Ovary (tissue), 10 donors: ENCODE measurements at places on chromosomes 6 and 20. TPM values are rescaled to one million over a fixed set of nuclear protein-coding genes. Genes with fewer than 3 reads are reported as not detected.

EDN3 gene
- polyA plus RNA-seq, result 0.57 TPM

TAF11 gene
- 30.7 TPM for polyA plus RNA-seq

GRCh38 chr6:122161136-122161535 is 238.3 kb upstream of the HSF2 start:
- no peak overlapping the region for H3K4me3 ChIP-seq
- H3K36me3 ChIP-seq, result no peaks in the 10 kb centered on the region
- H3K27me3 ChIP-seq, result no peaks in the 10 kb centered on the region

NCOA5 gene
- 35.6 TPM for polyA plus RNA-seq

- no peak overlapping the region for H3K4me3 ChIP-seq
- H3K27ac ChIP-seq, result no peak overlapping the region
- H3K4me1 ChIP-seq, result peaks cover 3% of the 10 kb centered on the region
- H3K36me3 ChIP-seq, result no peaks in the 10 kb centered on the region
- DNase-seq, result no peak
- no peaks in the 10 kb centered on the region for H3K27me3 ChIP-seq
These were observed 1.4 kb upstream of the HLA-G start for GRCh38 chr6:29826271-29826670.

GNRH2 gene
- polyA plus RNA-seq, result 2.2 TPM

GRCh38 chr6:106534004-106534403 is 95.3 kb downstream of the RTN4IP1 start:
- no peaks in the 10 kb centered on the region for H3K4me1 ChIP-seq
- DNase-seq, result no peak
- H3K27ac ChIP-seq, result no peak overlapping the region
- H3K36me3 ChIP-seq, result no peaks in the 10 kb centered on the region

DNA sequence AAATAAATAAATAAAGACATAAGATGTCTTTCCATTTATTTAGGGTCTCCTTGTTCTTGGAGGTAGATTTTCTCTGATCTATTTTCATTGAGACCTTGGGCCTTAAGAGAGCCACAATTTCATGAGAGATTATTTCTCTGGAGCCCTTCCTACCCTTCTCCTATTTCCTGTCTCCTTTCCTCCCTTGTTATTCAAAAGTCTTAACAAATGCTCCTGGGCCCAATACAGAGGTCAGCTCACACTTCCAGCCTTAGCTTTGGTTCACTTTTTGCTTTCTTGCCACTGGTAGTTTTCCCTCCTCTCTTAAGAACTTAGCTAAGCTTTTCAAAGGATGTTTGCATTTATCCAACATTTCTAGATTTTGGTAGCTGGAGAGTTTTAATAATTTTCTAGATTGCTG is 44.0 kb downstream of the PTPRA start:
- H3K27me3 ChIP-seq, result no peaks in the 10 kb centered on the region
- DNase-seq, result no peak
- no peak overlapping the region for H3K27ac ChIP-seq
- H3K36me3 ChIP-seq, result no peaks in the 10 kb centered on the region
- no peak overlapping the region for H3K4me3 ChIP-seq
- no peaks in the 10 kb centered on the region for H3K4me1 ChIP-seq

GRCh38 chr20:34222208-34222607 is 19.0 kb upstream of the ASIP start:
- H3K27ac ChIP-seq, result no peak overlapping the region
- no peaks in the 10 kb centered on the region for H3K27me3 ChIP-seq
- no peak for DNase-seq
- H3K4me1 ChIP-seq, result no peaks in the 10 kb centered on the region
- H3K36me3 ChIP-seq, result no peaks in the 10 kb centered on the region

DNA sequence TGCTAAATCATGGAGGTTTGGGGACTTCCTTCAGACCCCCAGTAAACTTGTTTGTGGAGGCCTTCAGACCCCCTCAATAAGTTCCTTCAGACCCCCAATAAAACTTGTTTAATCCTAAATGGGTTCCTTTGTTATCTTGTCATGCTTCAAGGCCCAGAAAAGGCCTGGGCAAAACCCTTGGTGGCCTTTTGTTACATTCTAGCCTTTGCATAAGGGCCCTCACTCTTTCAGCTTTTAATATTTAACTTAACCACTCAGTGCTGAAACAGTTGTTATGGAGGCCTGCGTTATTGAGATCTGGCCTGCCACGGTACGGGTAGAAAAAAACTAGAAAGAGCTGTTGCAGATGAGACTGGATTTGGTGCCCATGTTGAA is 4.3 kb upstream of the DYNLRB1 start:
- H3K36me3 ChIP-seq, result no peaks in the 10 kb centered on the region
- no peak for DNase-seq
- no peak overlapping the region for H3K4me3 ChIP-seq
- H3K27ac ChIP-seq, result no peak overlapping the region

DNA sequence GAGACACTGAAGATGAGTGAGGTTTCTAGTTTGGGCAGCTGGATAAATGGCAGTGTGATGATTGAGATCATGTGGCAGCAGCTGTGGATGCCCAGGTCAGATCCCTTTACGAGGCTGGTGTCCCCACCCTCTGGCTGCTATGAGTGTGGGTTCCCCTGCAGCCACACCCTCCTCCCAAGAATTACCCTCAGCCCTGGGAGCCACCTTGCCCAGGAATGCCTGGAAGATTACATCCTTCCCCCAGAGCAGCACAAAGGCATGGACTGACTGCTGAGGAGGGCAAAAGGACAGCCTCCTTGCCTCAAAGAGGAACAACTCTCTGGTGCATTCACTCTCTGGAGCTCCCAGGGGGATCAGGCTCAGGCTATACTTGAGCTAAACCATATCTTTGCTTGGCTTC is 15.0 kb upstream of the PKHD1 start:
- no peak for DNase-seq
- no peak overlapping the region for H3K4me3 ChIP-seq
- no peak overlapping the region for H3K27ac ChIP-seq
- no peaks in the 10 kb centered on the region for H3K36me3 ChIP-seq
- H3K27me3 ChIP-seq, result no peaks in the 10 kb centered on the region

DNA sequence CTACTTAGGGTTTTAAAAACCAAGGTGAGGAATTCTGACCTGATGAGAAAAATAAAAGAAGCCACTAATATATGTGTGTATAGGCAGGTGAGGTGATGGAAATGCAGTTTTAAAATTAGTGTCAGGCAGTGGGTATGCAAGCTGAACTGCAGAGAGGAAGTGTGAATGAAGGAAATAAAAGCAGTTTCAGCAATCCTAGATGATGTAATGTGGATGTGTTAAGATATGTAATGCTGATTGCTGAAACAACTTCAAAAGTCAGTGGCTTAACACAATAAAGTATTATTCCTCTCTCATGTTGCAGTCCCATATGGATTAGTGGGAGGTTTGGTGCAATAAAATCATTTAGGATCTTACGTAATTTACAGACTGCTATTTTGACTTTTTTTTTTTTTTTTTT is 119.9 kb upstream of the ASCC3 start:
- DNase-seq, result no peak
- H3K4me1 ChIP-seq, result no peaks in the 10 kb centered on the region
- no peaks in the 10 kb centered on the region for H3K36me3 ChIP-seq

USP49 gene
- 2.7 TPM for polyA plus RNA-seq

- no peaks in the 10 kb centered on the region for H3K36me3 ChIP-seq
- no peak overlapping the region for H3K4me3 ChIP-seq
- DNase-seq, result peak; percentile 61
- H3K27me3 ChIP-seq, result no peaks in the 10 kb centered on the region
- peak overlapping the region; percentile 65 for H3K27ac ChIP-seq
These were observed 51.3 kb downstream of the AKAP12 start for GRCh38 chr6:151290877-151291721.
